Stimulated activated naive CD8-positive, alpha-beta T cell treated with anti-CD3 and anti-CD28 coated beads, Interleukin-15, Interleukin-2, amounts not matched to agents 100 U/mL and 50 U/mL, for 24 hours (primary cell): ENCODE measurements at places on chromosomes 7 and 10.

GRCh38 chr7:18536486-18536885 is 40.9 kb downstream of the HDAC9 start:
- no peak for DNase-seq

DNA sequence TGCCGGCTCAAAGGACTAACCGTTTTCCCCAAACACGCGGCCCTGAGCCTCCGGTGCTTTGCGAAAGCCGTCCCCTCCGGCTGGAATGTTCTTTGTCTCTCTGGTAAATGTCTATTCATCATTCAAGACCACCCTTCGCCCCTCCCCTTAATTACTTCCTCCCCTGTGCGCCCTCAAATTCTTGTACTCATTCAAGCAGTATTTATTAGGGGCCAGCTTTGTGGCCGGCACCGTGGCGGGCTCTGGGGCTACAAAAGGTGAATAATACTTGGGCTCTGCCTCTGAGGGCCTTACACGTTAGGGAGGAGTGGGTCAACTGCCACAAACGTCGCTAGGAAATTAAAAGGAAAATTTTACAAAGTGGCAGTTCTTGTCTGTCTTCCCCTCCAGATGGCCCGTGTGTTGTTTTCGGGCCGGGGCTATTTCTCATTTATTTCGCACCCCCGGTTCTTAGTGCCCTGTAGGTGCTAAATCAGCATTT is 1.5 kb upstream of the MEST start:
- no peak for DNase-seq

DNA sequence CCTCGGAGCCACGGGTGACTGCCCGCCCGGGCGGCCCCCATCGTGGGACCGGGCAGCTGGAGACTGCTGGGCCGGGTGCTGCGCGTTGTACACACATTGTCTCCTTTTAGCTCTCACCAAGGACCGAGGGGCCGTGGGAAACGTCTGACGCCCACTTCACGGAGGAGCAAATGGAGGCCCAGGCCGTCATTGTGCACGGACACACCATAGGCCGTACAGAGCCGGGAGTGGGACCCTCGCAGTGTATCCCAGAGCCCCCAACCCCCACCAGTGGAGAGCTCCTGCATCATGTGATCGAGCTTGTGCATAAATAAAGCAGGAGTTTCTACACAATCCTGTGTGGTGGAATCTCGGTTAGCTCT is 722 bp downstream of the DENND10 start:
- peak; percentile 22 for DNase-seq

- no peak for DNase-seq
Measured at GRCh38 chr10:4066581-4067390, 281.8 kb upstream of the KLF6 start.

DNA sequence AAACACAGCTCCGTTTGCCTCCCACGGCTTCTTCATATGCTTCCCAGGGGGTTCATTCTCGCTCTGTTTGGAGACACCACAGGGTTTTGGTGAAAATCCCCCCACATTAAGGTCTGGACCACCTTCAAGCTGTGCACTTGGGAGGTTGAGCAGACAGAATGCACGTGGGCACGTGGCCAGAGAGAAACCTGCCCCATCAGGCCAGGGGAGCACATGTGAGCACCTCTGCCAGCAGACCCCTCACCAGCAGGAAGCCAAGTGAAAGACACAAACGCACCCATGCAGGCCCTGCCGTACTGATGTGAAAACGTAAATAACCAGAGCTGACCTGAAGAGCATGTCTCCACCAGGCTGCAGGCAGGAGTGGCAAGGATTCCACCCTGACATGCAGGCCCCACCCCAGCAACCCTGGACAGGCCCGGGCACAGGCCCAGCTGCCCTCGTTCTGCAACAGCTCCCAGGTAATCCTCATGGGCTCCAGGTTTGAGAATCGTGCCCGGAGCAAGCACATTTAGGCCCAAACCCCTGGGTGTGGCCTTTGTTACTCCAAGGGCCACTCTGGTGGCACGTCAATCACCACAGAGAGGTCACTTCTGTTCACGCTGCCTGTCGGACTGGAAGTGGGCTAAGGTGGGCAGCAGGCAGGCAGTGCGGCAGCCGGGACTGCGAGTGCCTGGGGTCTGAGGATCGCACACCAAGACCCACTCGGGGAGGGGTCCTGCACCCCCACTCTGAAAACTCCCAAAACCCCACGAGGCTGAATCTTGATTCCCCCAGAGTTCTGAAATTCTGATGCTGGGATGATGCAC is 184.4 kb downstream of the PTPRN2 start:
- no peak for DNase-seq

GRCh38 chr7:103964269-103964668 is 25.2 kb downstream of the RELN start:
- DNase-seq = no peak

GRCh38 chr7:120941064-120941463 is 9.5 kb upstream of the ING3 start:
- DNase-seq = no peak

DNA sequence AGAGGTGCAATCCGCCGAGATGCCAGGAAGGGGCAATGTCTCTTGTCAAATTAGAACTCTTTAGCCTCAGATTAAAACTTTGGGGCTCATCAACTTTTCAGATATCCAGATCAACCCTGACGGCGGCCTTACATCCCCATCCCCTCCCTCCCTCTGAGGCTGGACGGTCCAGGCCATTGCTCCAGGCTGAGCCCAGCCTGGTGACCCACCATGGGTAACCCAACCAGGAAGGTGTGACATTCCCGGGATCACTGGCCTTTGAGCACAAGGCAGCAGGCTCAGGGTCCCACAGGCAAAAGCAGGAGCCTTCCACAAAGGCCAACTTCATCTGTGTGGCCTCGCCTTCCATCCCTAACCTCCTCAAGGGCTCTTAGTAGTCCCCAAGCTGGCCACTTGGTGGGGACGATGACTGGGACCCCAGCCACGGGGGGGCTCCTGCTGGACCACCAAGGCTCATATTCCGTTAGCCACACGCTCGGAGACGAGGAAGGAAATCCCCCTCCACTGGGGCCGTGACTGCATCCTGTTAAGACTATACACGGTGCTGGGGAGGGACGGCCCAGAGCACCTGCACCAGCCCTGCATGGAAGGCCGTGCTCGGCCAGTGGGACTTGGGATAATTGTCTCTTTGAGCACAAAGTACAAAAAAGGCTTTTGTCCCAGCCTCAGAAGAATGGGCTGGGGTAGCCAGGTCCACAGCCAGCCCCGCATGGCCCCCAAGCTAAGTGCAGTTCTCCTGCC is 62.8 kb downstream of the ZRANB1 start:
- no peak for DNase-seq

GRCh38 chr7:42993038-42993437 is 60.9 kb downstream of the MRPL32 start:
- no peak for DNase-seq

DNA sequence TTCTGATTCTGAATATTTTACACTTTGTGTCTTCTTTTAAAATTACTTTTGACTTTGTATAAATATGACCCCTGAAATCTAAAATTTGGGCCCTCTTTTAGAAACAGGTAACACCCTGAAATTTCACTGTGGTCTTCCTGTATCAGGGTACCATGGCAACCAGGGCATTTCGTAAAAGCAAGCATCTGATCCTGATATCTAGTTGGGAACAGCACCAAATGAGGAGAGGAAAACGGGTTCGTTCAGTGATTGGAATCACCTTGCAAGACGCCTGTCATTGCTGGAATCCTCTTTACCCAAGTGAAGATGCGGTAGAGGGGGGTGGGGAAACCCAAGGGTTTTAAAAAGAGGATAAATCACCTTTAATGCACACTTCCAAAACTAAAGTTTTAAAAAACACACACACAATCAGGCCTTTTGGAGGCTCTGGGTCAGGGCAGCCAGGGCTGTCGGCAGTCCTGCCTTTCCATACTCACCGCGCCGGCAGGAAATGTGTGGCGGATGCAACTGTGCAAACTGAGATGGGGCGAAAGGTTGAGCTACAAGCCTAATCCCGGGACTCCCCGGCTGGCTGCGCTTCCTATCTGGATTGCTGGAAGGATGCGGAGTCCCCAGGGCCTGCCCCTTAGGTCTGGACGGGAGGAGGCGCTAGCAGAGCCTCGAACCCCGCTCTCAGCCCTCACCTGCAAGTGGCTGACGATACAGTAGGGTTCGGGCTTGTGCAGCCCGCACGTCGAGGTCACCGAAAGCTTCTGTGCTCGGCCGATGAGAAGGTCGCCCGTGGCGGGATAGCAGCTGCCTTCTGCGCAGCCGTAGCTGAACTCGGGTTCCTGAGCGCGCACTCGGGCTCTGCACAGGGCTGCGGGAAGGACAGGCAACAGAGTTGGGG is 1.8 kb downstream of the LAMB1 start:
- DNase-seq = peak; percentile 9

DNA sequence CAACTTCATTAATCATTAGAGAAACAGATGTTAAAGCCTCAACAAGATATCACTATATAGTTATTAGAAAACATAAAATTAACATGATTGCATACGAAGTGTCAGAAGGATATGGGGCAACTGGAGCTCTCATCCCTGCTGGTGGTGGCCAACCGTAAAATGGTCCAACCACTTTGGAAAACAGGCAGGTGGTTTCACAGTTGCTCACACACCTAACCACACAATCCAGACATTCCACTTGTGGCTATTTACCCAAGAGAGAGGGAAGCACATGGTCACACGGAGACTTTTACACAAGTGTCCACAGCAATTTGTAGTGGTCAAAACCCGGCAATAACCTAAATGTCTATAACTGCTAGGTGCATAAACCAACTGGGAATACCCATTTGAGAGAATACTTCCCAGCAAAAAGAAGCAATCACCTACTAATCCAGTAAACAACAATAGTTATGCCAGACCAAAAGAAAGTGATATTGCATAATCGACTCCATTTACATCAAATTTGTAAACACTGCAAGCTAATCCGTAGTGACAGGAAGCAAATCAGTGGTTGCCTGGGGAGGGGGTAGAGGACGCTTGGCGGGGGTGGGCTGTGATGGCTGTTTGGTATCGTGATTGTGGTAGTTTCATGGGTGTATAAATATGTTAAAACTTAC is 91.8 kb downstream of the LARP4B start:
- DNase-seq = no peak

- DNase-seq = peak; percentile 86
Measured at GRCh38 chr7:149497467-149498261, at the start of gene ZNF746. Gene ZNF746 (minus strand): TSS chr7:149497809. CDS start chr7:149497536, 273 bp downstream.

- DNase-seq = no peak
Measured at GRCh38 chr10:24681572-24682088, 42.1 kb downstream of the ARHGAP21 start.

- no peak for DNase-seq
Measured at GRCh38 chr10:30558411-30558810, 71.1 kb downstream of the LYZL2 start.

DNA sequence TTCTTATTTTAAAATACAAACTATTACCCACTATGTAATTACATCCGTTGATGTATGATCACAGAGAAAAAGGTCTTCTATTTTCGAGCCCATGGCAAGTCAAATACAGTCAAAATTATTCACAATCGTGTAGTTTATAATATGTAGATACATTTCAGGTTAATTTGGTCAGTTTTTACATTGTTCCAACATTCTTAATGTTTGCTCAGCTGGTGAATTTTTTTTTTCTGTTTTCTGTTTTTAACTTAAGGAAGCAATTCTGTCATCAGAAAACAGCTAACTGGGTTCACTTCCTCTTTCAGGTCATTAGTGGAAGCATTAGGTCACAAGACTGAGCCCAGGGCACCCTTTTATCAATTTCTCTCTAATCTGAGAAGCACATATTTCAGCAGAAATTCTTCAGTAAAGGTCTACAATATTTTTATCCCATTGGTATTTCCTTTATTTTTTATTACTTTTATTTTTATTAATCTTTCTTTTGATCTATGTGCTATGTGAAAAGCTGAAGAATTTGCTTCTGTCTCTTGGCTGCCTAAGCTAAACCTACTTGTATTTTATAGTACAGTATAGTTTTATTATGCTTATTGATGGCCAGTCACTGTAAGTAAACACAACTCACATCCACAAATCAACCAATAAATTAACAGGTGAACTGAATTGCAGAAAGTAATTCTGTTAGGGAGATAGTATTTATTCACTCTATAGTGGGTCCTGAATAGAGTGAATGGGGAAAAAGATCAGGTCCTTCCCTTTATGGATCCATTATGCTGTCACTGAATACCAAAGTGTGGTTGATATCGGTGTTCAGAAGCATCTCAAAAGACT is 84.6 kb downstream of the ICA1 start:
- no peak for DNase-seq

DNA sequence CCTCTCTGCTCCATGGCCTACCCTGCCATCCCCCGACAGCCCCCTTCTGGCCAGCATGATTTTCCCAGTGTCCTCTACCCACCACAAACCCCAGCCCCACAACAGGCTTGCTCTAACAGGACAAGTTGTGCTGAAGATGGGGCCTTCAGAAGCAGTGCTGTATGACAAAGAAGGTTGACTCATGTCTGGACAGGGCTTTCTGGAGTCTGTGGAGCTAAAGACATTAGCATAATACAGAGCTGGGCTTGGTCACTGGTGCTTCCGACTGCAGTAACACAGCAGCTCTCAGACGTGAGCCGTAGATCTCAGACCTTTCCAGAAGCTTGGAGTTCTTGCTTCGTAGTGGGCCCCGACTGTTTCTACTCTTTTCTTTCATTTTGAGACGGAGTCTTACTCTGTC is 100.5 kb downstream of the GTF2IRD1 start:
- no peak for DNase-seq

DNA sequence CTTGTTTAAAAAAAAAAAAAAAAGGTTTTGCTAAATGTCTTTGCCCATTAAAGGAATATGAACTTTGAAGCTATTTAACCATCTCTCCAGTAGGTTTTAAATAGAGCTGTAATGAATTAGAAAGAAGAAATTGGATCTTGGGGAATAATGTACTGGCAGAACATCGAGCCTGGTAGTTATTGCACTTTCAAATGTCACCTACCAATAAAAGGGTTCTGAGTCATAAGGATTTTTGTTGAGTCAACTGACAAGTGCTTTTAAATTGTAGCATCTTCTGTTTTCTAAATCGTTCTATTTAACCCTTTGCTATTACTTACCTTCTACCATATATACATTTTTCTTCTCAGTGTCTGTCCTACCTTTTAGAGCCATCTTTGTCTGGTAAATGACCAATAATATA is 10.7 kb downstream of the CUTC start:
- DNase-seq = no peak

GRCh38 chr10:110783509-110784107 is 88.1 kb upstream of the PDCD4 start:
- DNase-seq = peak; percentile 73

- peak; percentile 19 for DNase-seq
Measured at GRCh38 chr10:12635127-12635541, 285.8 kb downstream of the CAMK1D start.

GRCh38 chr7:47480576-47481538 is 101.1 kb downstream of the TNS3 start:
- DNase-seq = peak; percentile 34

- no peak for DNase-seq
Measured at GRCh38 chr10:129942019-129942277, 22.1 kb downstream of the EBF3 start.

DNA sequence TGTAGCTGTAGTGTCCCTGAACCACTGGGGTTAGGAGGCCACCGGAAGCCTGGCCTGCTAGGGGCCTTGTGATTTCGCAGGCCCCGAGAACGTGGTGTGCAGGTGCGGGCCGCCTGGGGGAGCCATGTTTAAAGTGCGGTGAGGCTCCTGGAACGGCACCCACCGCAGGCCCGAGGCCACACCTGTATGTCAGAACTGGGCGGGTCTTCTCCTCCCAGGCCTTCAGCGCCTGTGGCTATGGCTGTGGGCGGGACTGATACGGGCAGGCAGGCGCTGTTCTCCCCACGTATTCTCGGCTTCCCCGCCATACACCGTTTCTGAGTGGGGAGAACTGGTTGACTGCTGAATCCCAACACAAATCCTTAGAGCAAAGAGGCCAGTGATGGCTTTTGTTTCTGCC is 74.8 kb downstream of the DNAJB6 start:
- DNase-seq = peak; percentile 42

- DNase-seq = no peak
Measured at GRCh38 chr10:102856758-102857424, 2.8 kb downstream of the BORCS7 start.
